Gastrocnemius medialis (tissue), 4 donors: ENCODE measurements at places on chromosomes 7 and 10. TPM values are rescaled to one million over a fixed set of nuclear protein-coding genes. Genes with fewer than 3 reads are reported as not detected.

DNA sequence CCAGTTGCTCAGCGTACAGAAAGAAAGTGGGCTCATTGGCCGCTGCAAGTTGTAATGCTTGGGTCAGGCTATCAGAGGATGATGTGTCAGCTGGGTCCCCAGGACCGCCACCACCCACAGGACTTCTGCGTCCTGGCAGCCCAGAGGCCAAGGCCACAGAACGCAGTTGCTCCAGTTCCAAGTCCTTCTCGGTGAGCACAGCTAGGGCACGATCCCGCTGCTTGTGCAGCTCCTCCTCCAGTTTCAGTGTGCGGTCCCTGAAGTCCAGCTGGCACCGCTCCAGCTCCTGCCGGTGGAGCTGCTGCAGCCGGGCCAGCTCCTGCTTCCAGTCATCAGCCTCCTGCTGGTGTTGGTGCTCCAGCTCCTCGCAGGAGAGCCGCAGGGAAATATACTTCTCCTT, 3.0 kb downstream of the GCC1 start:
- DNase-seq: peak; percentile 78

DNA sequence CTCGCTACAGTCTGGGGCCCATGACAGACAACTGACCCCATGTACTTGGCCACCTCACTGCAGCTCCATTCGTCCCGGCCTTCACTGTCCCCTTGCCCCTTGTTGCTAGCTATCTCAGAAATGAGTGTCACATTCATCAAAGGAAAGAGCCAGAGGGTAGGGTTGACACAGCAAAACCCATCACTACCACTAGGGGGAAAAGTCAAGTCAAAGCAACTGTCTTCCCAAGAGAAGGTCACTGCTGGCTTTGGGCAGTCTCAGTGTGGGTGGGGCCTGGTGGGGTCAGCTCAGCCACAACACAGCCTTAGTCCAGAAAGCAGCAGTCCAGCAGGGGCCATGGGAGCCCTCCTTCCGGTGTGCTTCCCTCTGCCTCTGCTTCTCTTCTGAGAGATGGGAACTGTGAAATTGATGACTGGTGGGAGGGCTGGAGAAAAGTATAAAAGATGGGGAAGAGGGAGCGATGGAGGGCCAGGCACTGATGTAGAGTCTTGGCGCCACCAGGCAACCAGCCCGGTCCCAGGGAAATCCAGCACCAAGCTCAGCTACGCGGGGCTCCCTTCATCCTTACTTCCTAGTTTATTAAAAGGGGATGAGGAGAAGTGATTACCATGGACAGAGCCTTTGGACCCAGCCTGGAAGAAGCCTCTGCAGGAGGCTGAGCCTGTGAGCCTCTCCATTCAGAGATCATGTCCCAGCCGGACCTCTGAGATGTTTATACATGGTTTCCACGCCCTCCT, 58.0 kb downstream of the PLXNA4 start:
- DNase-seq: no peak

TDRD1 gene
- total RNA-seq: 0.10 TPM

LRRC17 gene
- total RNA-seq: 0.62 TPM

AMZ1 gene
- not detected for total RNA-seq

GRCh38 chr7:77352665-77353406, 63.3 kb downstream of the GSAP start:
- DNase-seq: no peak

GRCh38 chr7:84324136-84324630, 129.6 kb upstream of the SEMA3A start:
- no peak for DNase-seq

CALY gene
- total RNA-seq: not detected

- DNase-seq: no peak
These were observed 38.3 kb downstream of the BEND7 start for GRCh38 chr10:13490503-13490902.

DNA sequence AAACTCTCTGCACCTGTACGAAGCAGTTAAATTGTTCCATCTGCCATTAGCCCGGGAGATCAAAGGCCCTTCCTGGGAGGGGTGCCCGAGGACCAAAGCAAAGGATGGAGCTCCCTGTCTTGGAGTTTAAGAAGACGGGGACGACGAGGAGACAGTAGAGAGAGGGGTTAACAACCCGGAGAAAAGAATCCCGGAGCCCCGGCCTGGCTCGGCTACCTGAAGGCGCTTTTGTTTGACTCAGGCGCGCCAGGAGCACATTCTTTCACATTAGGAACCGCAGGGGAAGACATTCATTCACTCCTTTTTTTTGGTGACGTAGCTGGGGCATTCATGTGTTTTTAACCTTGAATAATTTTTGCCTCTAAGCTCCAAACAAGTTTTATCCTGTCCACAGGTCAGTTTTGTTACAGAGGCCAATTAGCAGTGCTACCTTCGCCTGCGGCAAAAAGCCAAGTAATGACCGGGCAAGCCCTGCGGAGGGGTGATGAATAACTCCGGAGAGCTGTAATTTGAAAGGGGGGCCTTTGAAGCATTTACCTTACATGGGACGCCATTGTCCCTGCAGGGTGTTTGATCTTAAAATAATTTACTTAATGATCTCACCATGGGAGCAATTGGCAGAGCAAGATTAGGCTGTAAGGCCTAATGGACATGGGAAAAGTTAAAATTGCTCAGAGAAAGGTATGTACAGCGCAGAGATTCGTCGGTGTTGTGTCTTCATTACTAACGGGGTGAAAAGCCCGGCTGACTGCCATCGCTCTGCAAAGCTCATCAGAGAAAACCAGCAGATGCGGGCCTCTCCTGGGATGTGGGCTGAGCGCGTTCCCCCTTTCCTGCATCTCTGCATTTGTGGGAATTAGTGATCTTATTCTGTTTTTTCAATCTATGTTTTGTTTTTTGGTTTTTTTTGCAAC, 258.0 kb upstream of the SP4 start:
- DNase-seq: no peak

DNA sequence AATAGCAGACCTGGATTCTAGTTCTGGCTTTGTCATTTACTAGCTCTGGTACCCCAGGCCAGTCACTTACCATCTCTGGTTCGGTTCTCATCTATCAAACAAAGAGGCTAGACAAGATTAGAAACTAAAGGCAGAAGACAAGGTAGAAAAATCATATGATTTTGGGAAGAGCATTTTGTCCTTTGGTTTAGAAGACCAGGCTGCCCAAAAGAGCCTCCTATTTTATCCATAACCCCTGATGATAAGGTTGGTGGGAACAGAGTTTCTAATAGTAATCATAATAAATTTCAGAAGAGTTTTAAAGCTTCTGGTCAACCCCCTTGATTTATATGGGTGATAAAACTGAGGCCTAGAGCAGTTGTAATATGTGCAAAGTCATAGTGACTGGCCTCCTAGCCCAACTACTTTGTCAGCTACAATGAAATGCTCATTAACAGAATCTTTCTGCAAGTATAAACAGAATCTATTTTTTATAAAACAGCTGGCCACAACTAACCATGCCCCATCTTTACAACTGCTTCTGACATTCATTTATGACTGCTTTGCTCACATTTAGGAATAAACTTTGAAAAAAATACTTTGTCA, 23.4 kb downstream of the COX15 start:
- DNase-seq: no peak
